ENCODE measurements at places on chromosomes 6 and 20. TPM values are rescaled to one million over a fixed set of nuclear protein-coding genes. Genes with fewer than 3 reads are reported as not detected.
A peak's percentile ranks its signal among the peaks of the same experiment; 100 is the strongest.

GRCh38 chr20:1776681-1777475 lies 118.3 kb upstream of the SIRPA start:
- peak overlapping the region; percentile 88 for H3K27ac ChIP-seq
- H3K36me3 ChIP-seq, result no peaks in the 10 kb centered on the region
- H3K27me3 ChIP-seq, result peaks cover 16% of the 10 kb centered on the region
- peaks cover 11% of the 10 kb centered on the region for H3K4me1 ChIP-seq
- peak; percentile 91 for DNase-seq

- H3K36me3 ChIP-seq, result no peaks in the 10 kb centered on the region
- H3K4me1 ChIP-seq, result no peaks in the 10 kb centered on the region
- H3K4me3 ChIP-seq, result no peak overlapping the region
- H3K27ac ChIP-seq, result no peak overlapping the region
- no peak for DNase-seq
Observed at GRCh38 chr6:164663634-164664033, 645.8 kb downstream of the C6orf118 start.

NOTCH4 gene
- 1.9 TPM for total RNA-seq

DNA sequence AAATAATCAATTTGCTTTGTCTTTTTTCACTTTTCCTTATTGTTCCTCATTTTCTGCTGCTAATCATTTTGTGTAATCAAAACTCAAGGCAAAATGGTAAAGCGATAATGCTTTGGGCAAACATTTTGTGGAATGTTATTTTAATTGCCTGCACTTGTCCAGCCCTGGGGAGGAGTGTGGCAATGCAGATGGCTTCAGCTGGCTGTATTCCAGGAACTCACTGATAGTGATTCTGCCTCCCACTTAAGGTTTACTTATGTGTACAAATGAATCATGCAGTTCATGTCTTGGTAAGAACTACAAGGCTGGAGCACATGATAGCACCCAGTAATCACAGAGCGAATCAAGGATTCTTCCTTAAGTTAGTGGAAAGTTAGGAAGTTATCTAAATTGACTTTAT lies 107.8 kb downstream of the COL19A1 start:
- no peak overlapping the region for H3K4me3 ChIP-seq
- no peak for DNase-seq
- no peak overlapping the region for H3K27ac ChIP-seq
- H3K4me1 ChIP-seq, result peaks cover 9% of the 10 kb centered on the region
- no peaks in the 10 kb centered on the region for H3K27me3 ChIP-seq

GRM4 gene
- 4.2 TPM for total RNA-seq

DNA sequence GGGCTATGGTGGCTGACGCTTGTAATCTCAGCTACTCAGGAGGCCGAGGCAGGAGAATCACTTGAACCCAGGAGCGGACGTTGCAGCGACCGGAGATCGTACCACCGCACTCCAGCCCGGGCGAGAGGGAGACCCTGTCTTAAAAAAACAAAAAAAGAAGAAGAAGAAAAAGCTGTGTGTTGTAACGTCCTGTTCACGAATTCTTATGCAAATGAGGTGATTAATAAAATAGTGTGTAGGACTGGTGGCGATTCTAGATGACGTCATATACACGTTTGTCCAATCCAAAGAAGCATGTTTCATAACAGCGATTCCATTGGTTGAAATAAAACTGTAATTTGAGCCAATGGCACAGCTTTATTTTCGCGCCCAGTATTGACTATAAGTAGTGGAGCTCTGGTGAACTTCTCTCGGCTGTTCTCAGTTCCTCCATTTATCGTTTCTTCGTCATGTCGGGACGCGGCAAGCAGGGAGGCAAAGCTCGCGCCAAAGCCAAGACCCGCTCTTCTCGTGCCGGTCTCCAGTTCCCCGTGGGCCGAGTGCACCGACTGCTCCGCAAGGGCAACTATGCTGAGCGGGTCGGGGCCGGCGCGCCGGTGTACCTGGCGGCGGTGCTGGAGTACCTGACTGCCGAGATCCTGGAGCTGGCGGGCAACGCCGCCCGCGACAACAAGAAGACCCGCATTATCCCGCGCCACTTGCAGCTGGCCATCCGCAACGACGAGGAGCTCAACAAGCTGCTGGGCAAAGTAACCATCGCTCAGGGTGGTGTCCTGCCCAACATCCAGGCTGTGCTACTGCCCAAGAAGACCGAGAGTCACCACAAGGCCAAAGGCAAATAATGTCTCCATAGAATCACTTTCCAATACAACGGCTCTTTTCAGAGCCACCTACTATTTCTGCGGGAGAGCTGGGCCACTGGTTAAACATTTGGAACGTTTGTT lies 47.0 kb downstream of the OR2B2 start:
- peak overlapping the region; percentile 92 for H3K27ac ChIP-seq
- peak overlapping the region; percentile 97 for H3K4me3 ChIP-seq
- peaks cover 12% of the 10 kb centered on the region for H3K4me1 ChIP-seq
- H3K27me3 ChIP-seq, result peaks cover 3% of the 10 kb centered on the region
- no peak for DNase-seq

DNA sequence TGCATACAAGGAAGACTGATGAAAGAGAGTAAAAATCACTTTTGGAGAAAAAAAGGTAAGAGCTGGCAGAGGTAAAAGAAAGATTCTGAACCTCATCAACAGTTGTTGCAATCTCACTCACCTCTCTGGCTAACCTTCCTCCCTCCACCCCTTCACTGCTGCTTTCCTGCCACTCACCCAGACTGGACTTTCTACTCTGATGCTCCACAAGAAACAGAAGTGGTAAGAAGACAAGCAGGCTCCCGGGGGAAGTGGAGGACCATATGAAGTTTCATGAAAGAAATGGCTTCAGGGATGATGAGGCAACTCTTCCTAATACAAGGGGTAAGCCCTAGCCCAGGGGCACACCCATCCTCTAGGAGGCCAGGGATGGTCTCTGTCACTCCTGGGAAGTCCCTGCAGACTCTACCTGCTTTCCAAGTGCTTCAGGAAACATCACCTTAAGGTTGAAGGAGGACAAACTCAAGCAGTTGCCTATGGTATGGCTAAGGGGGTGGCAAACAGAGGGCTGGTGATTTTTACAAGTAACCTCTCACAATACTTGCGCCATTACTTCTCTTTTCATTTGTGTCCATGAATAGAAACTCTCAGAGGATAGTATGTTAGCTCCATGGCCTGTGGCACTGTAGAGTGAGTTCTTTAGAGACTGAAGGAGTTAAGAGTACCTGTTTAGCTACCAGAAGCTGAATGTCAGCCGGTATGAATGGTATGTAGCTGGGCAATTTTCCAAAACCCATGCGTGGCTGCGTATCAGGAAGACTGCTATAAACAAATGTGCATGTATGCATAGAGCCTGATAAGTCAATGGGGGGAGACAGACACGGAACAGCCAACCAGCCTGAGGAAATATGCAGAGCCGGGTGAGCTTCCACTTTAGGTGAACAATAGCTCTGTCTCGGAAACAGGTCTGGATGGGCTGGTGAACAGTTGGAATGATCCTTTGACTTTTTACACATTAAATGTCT lies 112.0 kb downstream of the BACH2 start:
- peak overlapping the region; percentile 72 for H3K27ac ChIP-seq
- peaks cover 42% of the 10 kb centered on the region for H3K4me1 ChIP-seq
- DNase-seq, result no peak
- H3K36me3 ChIP-seq, result no peaks in the 10 kb centered on the region

- no peak for DNase-seq
- no peak overlapping the region for H3K27ac ChIP-seq
- no peaks in the 10 kb centered on the region for H3K36me3 ChIP-seq
- H3K27me3 ChIP-seq, result no peaks in the 10 kb centered on the region
Observed at GRCh38 chr6:47455533-47456209, 21.9 kb upstream of the CD2AP start.

GRCh38 chr20:49447946-49448809 lies 34.3 kb downstream of the KCNB1 start:
- no peaks in the 10 kb centered on the region for H3K36me3 ChIP-seq
- DNase-seq, result no peak
- H3K27ac ChIP-seq, result no peak overlapping the region
- H3K4me3 ChIP-seq, result no peak overlapping the region

SEL1L2 gene
- total RNA-seq, result not detected

DNA sequence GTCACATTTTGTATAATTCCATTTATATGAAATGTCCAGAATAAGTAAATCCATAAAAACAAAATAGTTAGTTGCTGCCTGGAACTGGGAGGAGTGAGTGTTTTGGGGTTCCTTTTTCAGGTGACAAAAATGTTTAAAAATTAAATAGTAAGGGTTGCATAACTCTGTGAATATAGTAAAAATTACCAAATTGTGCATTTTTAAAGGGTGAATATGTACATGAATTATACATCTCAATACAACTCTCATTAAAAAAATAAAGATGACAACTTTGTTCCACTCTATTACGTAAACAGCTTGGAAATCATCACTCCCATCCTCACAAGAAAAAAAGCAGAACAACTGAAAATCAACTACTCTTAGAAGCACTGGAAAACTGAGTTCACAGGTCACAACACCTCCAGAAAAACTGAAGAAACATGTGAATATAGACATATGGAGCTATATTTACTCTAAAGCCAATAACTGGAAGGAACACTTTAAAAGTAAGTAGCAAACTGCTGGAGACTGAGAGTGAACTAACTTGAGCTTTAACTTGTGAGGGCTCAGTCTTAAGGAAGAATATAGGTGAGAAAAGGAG lies 40.0 kb downstream of the RANBP9 start:
- no peak overlapping the region for H3K4me3 ChIP-seq
- H3K27ac ChIP-seq, result no peak overlapping the region
- H3K27me3 ChIP-seq, result no peaks in the 10 kb centered on the region
- H3K4me1 ChIP-seq, result peaks cover 12% of the 10 kb centered on the region
- peaks cover 20% of the 10 kb centered on the region for H3K36me3 ChIP-seq

GRCh38 chr20:18541741-18542140 lies 25.5 kb upstream of the SMIM26 start:
- no peaks in the 10 kb centered on the region for H3K4me1 ChIP-seq
- no peak for DNase-seq

DNA sequence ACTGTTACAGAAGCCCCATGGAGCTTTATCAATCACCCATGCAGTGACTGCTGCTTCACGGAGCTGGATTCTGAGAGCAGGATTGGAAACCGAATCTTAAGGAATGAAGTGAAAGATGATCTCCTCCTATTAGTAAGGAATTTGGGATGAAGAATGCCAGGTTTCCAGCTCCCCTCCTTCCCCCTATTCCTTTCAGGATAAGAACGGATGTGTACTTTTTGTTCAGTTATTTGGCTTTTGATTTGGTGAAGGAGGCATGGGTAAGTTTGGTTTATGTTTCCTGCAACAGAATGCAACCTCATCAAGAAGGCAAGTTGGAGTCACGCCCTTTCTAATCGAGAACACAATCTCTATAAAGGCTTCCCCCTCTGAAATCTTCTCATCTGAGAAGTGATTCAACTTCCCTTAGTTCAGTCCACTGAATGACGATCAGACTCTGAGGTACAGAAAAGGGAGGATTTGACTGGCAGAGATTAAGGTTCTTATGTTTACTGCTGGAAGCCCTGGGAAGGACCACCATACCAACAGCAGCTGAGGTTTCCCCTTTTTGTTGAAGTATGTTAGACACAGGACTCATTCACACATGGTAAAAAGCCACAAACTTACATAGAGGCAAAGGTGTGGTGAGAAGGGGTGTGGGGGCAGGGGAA lies 5.5 kb downstream of the ELMO2 start:
- no peaks in the 10 kb centered on the region for H3K27me3 ChIP-seq
- H3K36me3 ChIP-seq, result peaks cover 7% of the 10 kb centered on the region
- H3K4me1 ChIP-seq, result peaks cover 46% of the 10 kb centered on the region
- H3K4me3 ChIP-seq, result peak overlapping the region; percentile 60

DNA sequence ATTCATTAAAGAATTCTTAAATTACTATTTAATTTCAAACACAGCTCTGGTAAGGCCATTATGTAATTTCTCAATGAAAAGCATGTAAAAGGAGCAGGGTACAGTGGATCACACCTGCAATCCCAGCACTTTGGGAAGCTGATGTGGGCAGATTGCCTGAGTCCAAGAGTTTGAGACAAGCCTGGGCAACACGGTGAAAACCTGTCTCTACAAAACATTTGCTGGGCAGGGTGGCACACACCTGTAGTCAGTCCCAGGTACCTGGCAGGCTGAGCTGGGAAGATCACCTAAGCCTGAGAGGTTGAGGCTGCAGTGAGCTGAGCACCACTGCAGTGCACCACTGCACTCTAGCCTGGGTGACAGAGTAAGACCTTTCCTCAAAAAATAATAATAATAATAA lies 37.4 kb downstream of the MDN1 start:
- peaks cover 53% of the 10 kb centered on the region for H3K36me3 ChIP-seq
- no peaks in the 10 kb centered on the region for H3K4me1 ChIP-seq
- no peak for DNase-seq
- no peak overlapping the region for H3K27ac ChIP-seq
- H3K4me3 ChIP-seq, result no peak overlapping the region
- H3K27me3 ChIP-seq, result no peaks in the 10 kb centered on the region

CLIC5 gene
- 75.8 TPM for total RNA-seq

GRCh38 chr6:157814883-157815282 lies 8.2 kb upstream of the SNX9 start:
- no peaks in the 10 kb centered on the region for H3K27me3 ChIP-seq
- no peak overlapping the region for H3K4me3 ChIP-seq
- H3K36me3 ChIP-seq, result no peaks in the 10 kb centered on the region
- no peaks in the 10 kb centered on the region for H3K4me1 ChIP-seq
- no peak for DNase-seq

SLC26A8 gene
- total RNA-seq, result not detected

BPIFB1 gene
- total RNA-seq, result 1.8 TPM

DNA sequence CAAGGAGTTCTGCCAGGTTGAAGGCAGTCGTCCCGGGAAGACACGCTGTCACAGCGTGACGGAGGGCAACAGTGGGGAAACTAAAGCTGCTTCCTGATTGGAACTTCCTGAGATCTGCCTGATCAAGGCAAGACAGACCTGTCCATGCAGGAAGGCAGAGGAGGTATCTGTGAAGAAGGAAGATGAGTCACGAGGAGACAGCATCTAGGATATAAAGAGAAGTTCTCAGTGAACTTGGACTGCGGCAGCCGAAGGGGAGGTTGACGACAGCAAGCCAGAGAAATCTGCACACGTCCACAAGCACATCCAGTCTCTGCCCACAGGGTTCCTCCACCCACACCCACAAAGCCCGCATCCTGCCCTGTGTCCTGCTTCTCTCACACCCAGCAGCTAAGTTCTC lies 38.6 kb downstream of the PREP start:
- H3K36me3 ChIP-seq, result peaks cover 56% of the 10 kb centered on the region
- H3K4me1 ChIP-seq, result peaks cover 23% of the 10 kb centered on the region
- H3K4me3 ChIP-seq, result no peak overlapping the region
- DNase-seq, result no peak
- no peak overlapping the region for H3K27ac ChIP-seq
- H3K27me3 ChIP-seq, result no peaks in the 10 kb centered on the region

- peak overlapping the region; percentile 33 for H3K4me3 ChIP-seq
- H3K4me1 ChIP-seq, result peaks cover 48% of the 10 kb centered on the region
- no peak overlapping the region for H3K27ac ChIP-seq
- H3K27me3 ChIP-seq, result no peaks in the 10 kb centered on the region
Observed at GRCh38 chr6:35046862-35047261, 94.3 kb downstream of the TCP11 start.
